CD4-positive, alpha-beta T cell treated with Interleukin-17A for 1 hour (primary cell): ENCODE measurements at places on chromosomes 16 and 17.

DNA sequence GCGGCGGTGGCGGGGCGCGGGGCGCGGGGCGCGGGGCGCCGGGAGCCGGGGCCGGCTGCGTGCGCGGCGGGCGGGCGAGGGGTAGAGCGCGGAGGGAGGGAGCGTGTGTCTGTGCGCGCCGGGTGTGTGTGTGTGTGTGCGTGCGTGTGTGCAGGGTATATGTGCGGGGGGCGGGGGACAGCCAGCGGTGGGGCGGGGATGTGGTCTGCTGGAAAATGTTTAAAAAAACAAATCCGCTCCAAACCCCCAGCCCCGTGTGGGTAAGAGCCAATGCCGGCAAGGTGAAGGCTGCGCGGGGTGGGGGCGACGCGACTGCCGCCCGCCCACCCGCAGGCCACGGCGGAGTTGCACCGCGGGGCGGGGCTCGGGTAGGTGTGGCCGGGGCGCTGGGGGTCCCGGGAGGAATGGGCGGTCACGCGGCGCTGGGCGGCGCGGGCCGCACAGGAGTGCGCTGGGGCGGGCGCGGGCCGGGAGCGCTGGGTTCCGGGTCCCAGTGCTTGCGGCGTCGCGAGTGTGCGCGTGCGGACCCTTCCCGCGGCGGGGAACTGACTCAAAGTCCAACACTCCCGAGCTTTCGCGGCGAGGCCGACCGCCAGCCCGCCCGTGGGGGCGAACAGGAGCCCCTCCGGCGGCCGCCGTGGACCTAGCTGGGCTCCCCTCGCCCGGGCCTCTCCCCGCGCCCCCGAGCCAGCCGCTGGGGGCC is at the start of gene CYGB:
CYGB (minus strand) TSS at position 132 of the 703 bp plus-strand sequence. CDS start 167 bp downstream, outside the sequence.
- no peak for DNase-seq

- DNase-seq = no peak
Observed at GRCh38 chr17:30226878-30227277, 8.6 kb downstream of the SLC6A4 start.

DNA sequence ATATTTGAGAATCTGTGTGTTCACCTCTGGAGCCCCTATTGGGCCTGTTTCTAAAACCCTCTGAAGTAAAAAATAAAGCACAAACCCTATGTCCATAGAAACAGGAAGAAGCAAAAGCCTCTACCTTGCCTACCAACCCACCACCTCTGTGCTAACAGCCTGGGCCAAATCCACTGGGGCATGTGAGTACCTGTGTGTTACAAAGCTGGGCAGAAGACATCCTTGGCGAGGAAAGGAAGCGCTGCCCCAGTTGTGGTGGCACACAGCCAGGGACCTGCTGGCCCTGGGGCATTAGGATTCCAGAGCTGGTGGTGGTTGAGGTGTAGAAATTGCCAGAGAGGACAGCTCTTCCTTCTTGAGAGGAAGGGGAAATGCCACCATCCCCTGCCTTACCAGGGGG is 30.0 kb downstream of the MYO18A start:
- DNase-seq = no peak

- DNase-seq = no peak
Observed at GRCh38 chr16:71666928-71667707, 41.1 kb downstream of the MARVELD3 start.

GRCh38 chr17:28474111-28474531 is 677 bp downstream of the SLC13A2 start:
- DNase-seq = no peak

DNA sequence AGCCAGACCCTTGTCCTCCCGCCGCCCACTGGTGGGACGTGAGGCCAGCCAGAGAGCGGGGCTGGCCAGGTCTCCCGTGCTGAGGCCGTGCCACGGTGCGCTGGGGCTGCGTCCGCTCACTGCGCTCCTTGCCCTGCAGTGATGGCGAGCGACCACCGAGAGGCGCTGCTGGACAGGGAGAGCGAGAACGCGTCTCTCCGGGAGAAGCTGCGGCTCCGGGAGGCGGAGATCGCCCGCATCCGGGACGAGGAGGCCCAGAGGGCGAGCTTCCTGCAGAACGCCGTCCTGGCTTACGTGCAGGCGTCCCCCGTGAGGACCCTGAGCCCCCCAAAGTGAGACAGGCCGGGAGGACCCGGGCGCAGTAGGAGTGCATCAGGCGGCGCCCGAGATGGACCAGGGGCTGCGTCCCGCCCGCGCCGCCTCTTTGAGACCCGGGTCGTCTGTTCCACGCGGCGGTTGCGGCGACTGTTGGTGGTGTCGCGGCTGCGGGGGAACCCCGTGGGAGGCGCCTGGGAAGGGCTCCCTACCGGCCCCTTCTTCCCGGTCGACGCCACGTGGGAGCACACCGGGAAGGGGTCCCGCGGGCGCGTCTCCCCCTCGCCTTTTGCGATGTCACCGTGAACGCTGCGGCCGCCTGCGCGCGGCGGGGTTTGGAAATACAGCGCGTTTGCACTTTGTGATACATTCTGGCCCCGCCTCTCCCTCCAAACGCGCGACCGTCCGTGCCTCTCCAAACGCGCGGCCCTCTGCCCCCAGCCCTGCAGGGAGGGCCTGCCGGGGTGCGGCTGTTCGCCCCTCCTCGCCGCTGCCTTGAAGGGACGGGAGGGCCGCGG is 792 bp upstream of the RAC3 start:
- peak; percentile 85 for DNase-seq

- DNase-seq = no peak
Observed at GRCh38 chr17:15946611-15947120, 1.7 kb downstream of the ADORA2B start.

GRCh38 chr16:56401482-56401881 is 23.9 kb downstream of the AMFR start:
- no peak for DNase-seq

DNA sequence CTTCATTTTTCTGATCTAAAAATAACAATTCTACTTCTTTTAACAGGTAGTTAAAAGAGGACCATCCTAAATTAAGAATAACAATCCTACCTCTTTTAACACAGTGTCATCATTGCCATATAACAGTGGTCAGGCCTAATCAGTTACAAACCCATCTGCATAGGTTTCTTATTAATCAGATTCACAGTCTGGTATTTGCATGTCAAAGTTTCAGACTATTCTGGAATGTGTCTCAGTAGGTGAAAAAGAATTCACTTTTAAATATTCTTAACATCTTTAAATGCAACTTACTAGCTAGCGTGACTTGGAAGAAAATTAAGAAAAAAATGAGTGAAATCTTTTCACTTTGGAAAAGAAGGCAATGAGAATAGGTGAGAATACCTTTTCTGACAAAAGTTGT is 6.8 kb upstream of the KRT12 start:
- no peak for DNase-seq

GRCh38 chr17:12727076-12727760 is 61.5 kb downstream of the MYOCD start:
- DNase-seq = no peak

DNA sequence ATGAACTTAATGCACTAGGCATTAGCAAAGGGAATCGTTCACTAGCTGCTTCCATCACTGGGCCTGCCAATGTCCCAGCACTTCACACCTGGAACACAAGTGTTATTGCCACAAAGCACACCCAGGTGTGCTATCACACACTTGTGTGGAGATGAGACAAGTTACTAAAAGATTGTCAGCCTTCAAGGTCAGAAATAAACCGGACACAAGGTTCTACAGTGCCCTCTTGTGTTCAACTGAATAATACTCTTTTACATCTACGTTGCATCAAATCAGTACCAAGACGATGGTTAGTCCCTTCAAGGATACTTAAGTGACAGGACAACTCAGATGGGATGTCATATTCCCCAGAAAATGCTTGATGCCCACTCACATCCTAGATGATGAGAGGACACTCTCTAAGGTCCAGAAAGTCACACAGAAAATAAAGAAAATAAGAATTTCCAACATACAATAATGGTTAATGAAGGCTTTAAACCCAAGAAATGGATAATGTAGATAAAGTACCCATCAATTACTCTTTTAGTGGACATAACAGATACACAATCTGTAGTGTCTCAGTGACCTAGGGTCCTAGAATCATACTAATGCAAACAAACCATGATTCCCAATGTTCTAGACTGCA is 16.4 kb upstream of the GLG1 start:
- peak; percentile 66 for DNase-seq

- DNase-seq = no peak
Observed at GRCh38 chr16:31451681-31452351, 7.5 kb upstream of the ARMC5 start.

GRCh38 chr17:28467456-28468025 is 5.9 kb upstream of the SLC13A2 start:
- no peak for DNase-seq

- no peak for DNase-seq
Observed at GRCh38 chr16:2385190-2385836, 43.9 kb upstream of the CCNF start.

DNA sequence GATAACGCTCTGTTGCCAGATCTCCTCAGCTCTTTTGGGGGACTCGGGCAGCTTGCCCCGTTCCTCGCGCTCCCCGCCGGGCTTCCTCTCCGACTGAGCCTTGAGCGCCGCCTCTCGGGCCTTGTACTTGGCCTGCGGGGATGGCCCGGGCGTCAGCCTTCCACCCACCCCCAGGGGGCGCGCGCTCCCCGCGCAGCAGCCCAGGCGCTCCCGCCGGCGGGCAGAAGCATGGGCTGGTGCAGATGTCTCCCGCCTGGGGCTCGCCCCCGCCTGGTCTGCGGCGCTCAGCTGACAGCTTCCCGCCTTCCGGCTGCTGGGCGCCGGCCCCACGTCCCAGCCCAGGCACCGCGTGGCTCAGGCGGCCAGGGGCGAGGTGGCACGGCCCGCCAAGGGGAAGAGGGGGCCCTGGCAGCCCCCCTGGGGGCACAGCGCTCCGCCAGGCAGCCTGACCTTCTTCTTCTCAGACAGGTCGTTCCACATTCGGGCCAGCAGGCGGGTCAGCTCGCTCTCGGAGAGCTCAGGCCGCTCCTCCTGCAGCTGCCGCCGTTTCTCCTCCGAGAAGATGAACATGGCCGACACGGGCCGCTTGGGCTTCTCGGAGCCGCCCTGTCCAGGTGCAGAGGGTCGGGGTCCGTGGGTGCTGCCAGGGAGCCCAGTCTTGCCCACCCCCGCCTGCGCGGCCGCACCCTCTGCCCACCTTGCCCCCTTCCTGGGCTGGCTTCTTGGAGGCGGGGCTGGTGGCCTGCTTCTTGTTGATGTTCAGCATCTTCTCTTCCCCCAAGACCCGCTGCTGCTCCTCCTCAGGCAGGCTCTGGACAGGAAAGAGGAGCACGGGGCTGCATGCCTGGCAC is 8.9 kb downstream of the UBTF start:
- peak; percentile 93 for DNase-seq

DNA sequence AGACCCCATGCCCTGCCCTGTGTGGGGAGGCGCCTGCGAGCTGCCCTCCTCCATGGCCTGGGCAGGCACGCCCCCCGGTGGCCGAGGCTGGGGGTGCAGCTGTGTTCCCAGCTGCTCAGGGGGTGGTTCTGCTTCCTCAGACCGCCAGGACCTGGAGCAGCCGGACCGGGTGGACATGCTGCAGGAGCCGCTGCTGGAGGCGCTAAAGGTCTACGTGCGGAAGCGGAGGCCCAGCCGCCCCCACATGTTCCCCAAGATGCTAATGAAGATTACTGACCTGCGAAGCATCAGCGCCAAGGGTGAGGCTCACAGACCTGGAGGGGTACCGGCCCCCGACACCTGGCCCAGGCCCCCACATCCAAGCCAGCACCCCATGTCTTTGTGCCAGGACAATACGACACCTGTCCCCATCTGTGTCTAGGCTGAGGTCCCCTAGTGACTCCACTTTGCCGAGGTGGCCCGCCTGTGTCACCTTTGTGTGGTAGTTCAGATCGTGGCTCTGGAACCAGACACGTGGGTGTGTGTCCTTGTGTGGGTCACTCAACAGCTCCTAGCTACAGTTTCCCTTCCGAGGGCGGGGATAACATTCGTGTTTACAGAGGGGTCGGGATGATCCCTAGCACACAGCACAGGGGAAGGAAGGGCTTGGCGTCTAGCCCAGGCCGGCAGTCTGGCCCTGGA is 9.3 kb downstream of the GJD3 start:
- peak; percentile 79 for DNase-seq

- no peak for DNase-seq
Observed at GRCh38 chr17:9414471-9414870, 161.1 kb downstream of the STX8 start.

GRCh38 chr17:81952792-81953228 is 5.8 kb upstream of the MYADML2 start:
- no peak for DNase-seq

- DNase-seq = no peak
Observed at GRCh38 chr17:43774304-43775250, 4.2 kb downstream of the DUSP3 start.

GRCh38 chr16:2825906-2826305 is 4.2 kb upstream of the ZG16B start:
- DNase-seq = no peak

- no peak for DNase-seq
Observed at GRCh38 chr16:24635900-24636610, 93.4 kb upstream of the TNRC6A start.

DNA sequence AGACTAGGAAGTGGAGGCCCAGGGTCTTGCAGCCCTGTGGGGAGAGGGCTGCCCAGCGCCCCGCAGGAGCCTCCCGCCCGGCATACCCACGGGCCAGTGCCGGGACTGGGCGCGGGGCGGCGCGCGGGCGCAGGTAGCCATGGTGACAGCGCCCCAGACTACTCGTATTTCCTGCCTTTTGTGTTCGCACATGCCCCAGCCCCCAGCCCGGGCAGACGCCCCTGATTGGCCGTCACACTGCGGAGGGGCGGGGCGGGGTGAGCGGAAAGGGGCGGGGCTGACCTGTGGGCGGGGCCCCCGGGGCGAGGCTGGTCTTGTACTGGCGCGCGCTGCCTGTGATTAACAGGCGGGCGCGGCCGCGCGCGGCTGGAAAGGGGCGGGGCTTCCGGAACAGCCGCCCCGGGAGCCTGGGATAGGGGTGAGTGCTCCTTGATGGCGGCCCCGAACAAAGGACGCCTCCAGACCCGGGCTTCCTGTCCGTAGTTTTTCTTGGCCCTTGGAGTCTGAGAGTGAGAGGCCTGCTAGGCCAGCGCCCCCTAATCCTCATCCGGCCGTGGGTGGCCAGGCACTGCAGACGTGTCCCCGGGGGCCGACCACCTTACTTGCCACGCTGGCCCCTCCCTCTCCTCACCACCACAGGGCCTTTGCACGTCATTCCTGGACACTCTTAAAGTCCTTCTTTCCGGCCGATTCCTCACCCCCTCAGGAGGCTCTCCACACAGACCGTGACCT is 71.0 kb downstream of the RAI1 start:
- DNase-seq = peak; percentile 98

DNA sequence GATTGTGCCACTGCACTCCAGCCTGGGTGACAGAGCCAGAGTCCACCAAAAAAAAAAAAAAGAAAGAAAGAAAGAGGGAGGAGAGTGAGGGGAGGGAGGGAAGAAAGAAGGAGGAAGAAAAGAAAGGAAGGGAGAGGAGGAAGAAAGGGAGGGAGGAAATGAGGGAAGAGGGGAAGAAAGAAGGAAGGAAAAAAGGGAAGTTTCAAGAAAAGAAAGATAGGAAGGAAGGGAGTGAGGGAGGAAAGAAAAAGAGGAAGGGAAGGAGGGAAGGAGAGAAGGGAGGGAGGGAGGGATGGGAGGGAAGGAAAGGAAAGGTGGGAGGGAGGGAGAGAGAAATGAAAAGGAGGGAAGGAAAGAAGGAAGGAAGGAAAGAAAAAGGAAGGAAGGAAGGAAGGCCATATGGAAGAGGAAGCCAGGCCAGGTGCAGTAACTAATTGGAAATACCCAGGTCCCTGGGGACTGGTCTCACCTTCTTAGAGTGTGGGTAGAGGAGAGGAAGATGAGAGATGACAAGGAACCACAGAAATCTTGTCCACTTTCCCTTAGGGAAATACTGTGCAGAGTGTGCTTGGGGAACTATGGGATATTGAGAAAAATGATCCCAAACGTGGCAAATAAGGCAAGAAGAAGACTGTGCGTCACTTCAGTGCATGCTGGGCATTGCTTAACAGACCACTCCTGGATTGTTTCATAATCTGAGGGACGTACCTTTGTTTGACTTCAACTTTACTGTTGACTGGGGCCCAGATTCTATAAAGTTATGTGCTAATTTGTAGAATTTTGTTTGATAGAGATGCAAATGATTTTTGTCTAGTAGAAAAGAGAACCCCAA is 15.1 kb upstream of the CSNK2A2 start:
- DNase-seq = no peak
